ENCODE measurements at places on chromosomes 11 and 22. TPM values are rescaled to one million over a fixed set of nuclear protein-coding genes. Genes with fewer than 3 reads are reported as not detected.

Gene SCO2
- 1.8 TPM for total RNA-seq

Gene MB
- not detected for total RNA-seq

Gene PIH1D2
- 1.0 TPM for total RNA-seq

Gene C11orf87
- 0.07 TPM for total RNA-seq

Gene SLC22A9
- not detected for total RNA-seq

Gene ASCL2
- total RNA-seq, result not detected

Gene BIRC3
- 2.6 TPM for total RNA-seq

Gene CARD16
- total RNA-seq, result 2.0 TPM

Gene ART5
- total RNA-seq, result 4.1 TPM

Gene INCENP
- total RNA-seq, result 17.7 TPM

Gene ISX
- not detected for total RNA-seq

Gene GPR83
- total RNA-seq, result 0.14 TPM

Gene OR4A47
- not detected for total RNA-seq

Gene SYT12
- 0.34 TPM for total RNA-seq

Gene KDM4D
- total RNA-seq, result 0.93 TPM

Gene NXPE1
- total RNA-seq, result not detected

Gene OR51I1
- not detected for total RNA-seq

Gene DDTL
- total RNA-seq, result 0.75 TPM

Gene WNT11
- 1.3 TPM for total RNA-seq

Gene ESAM
- total RNA-seq, result 22.0 TPM

Gene OSBP2
- 0.89 TPM for total RNA-seq

Gene JAML
- total RNA-seq, result not detected

Gene CHKB
- total RNA-seq, result 40.7 TPM

Gene ANO5
- 2.5 TPM for total RNA-seq

Gene CCDC81
- total RNA-seq, result 4.5 TPM

Gene FXYD2
- total RNA-seq, result not detected

Gene RASGRP2
- 3.9 TPM for total RNA-seq

Gene CALCA
- total RNA-seq, result not detected

Gene CSNK2A3
- 1.7 TPM for total RNA-seq

Gene MAP4K2
- 11.2 TPM for total RNA-seq

Gene PUS3
- total RNA-seq, result 14.3 TPM

Gene CARD10
- total RNA-seq, result 22.6 TPM

Gene TMPRSS13
- 0.66 TPM for total RNA-seq

Gene GLYATL2
- total RNA-seq, result not detected

Gene TALDO1
- total RNA-seq, result 155 TPM

Gene PDGFD
- 2.1 TPM for total RNA-seq

All from astrocyte (in vitro differentiated cells and primary cell).